Kidney epithelial cell (primary cell): ENCODE measurements at places on chromosomes 3 and 15.

DNA sequence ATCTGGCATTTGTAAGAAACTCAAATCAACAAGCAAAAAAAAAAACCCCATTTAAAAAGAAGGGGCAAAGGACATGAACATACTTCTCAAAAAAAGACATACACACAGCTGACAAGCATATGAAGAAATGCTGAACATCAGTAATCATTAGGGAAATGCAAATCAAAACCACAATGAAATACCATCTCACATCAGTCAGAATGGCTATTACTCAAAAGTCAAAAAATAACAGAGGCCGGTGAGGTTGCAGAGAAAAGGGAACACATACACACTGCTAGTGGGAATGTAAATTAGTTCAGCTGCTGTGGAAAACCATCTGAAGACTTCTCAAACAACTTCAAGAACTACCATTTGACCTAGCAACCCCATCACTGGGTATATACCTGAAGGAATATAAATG, 199.4 kb upstream of the THBS1 start:
- no peak for DNase-seq

- DNase-seq, result no peak
These were observed 25.5 kb upstream of the PRR23E start for GRCh38 chr3:127167315-127168043.

DNA sequence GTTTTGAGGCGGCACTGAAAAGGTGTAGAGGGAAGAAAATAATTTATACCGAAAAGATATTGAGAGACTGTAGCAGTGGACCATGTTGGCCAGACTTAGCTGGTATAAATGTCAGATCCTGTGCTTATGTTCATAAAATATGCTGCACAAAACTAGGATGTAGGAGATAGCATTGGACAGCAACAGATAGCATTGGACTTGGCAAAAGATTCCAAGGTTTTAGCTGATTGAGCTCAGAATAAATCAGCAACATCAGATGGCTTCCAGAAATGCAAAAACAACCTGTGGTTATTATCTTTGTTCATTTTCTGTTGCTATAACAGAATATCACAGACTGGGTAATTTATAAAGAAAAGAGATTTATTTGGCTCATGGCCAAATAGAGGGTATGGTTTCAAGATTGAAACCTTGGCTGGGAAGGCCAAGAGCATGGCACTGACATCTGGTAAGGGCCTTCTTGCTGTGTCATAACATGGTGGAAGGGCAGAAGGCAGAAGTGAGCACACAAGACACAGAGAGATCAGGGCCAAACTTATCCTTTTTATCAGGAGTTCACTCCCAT, 34.7 kb downstream of the SLC28A1 start:
- DNase-seq, result no peak

DNA sequence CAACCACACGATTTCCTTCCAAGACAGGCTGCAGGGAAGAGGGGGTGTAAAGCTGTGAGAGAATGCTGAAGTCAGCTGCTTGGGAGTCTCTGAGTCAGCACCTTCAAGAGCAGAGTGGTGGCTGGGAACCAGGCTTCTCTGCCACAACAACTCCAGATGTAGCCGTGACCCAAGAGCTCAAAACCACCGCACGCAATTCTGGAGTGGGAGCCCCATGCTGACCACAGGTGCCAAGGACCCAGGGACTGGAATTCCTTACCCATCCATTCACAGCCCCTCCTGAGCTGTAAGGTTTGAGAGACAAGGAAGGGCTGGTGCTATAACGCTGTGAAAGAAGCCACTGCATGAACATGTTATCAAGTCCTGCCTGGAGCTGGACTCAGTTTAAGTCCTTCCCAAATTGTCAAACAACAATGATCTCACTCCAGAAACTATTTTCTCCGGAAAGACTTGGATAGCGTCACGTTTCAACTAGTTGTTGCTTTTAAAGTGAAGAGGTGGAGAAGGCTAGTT, 61.4 kb downstream of the UMPS start:
- no peak for DNase-seq

DNA sequence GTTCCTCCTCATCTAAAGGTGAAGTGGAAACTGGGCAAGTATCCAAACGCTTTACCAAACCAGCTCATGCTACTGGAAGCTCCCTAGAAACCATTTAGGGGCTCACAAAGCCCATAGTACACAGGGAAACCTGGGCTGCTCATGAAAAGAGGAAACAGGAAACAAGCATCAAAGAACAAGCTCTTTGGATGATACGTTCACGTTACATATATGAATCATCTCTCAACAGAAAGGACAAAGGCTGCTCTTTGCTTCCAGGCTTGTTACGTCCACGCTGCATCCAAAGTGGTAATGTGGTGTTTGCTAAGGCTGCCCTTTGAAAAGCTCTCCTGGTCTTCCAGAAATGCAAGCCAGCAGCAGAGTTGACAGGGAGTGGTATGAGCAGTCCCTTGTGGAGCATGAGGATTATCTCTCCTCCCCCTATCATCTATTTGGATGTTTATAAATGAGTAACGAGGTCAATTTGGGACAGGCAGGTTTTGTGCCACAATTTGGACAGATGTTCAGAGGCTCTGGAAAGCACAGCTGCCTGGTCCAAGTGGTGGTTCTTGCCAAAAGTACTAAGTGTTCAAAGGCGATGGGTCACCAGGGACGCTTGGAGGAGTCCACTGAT, 98.0 kb upstream of the RORA start:
- no peak for DNase-seq

GRCh38 chr15:63941698-63942465, 104.4 kb downstream of the DAPK2 start:
- DNase-seq, result no peak

- no peak for DNase-seq
These were observed 34.8 kb downstream of the IGF1R start for GRCh38 chr15:98682992-98683701.

GRCh38 chr3:17412950-17413530, 329.4 kb downstream of the TBC1D5 start:
- peak; percentile 41 for DNase-seq

GRCh38 chr3:117286488-117286887, 576.9 kb downstream of the TUSC7 start:
- no peak for DNase-seq

DNA sequence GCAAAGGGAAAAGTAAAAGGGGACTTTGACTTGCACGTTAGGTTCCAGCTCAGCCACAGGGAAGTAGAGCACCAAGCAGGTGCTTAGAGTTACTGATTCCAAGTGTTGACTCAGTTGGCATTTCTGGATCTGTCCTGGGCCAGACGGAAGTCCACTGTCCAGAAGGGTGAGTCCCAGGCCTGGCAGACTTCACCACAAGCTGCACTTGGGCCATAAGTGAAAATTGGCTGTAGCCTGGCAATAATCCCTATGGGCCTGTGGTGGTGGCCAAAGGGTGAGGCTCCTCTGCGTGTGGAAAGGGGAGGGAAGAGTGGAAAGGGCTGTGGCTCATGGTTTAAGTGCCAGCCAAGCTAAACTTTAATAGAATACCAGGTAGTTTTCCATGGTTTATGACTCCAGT, 121.5 kb downstream of the DTWD1 start:
- no peak for DNase-seq

DNA sequence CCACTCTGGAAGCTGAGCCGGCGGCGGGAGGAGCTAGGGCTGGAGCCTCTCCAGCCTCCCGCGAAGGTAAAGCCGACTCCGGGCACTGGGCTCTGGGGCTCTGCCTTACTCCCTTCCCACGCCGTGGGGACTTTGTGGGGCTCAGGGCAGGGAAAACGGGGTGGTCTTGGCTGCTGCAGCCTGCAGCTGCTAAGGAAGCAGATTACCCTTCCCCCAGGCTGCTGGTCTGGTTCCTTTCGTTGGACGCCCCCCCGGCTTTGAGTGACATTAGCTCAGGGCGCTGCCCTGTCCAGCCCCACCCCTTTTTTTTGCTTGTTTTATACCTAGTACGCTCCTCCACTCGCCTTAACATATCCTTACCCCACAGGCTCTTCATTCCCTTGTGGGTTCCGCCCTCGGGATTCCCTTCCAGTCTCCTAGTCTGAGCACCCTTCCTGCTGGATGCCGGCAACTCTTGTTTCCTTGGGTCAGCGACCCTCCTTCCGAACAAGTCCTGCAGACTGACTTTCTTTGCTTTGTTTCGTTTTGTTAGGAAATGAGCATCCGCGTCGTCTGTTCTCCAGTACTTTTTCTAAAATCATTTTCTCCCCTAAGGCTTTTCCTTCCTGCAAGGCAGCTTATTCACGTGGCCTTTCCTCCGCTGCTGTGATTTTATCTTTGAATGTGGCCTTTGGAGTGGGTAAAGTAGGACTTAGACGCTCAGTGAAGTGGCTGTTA, 551 bp downstream of the DNAJC13 start:
- no peak for DNase-seq

GRCh38 chr3:100151024-100151707, 36.9 kb upstream of the FILIP1L start:
- DNase-seq, result no peak

DNA sequence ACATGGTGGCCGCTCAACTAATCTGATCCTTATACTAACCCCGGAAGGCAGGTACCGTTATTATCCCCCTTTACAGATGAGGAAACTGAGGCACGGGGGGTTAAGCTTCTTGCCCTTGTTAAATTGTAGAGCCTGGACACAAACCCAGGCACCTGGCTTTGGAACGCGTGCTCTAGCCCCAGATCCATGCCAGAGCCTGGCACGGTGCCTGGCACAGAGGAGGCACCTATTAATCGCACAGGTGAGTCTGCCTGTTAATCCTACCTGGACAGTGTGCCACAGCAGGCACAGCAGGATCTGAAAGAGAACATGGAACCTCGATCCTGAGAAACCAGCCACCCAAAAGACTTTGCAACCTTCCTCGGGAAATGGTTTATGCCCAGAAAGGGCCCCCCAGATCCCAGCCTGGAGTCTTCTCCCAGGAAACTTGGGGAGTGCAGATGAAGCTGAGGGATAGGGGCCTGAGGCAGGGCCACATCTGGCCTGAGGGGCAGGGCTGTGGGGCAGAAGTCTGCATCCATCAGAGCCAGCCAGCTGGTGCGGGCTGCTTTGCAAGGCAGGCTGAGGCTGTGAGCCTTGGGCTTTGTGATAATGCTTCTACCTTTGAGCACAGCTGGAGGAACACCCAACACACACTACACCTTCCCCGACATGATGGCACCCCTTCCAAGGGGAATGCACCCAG, 55.3 kb upstream of the SLC6A1 start:
- DNase-seq, result no peak

- no peak for DNase-seq
These were observed 26.8 kb downstream of the SERPINI1 start for GRCh38 chr3:167762296-167762695.

GRCh38 chr3:16893618-16894200, 9.0 kb downstream of the PLCL2 start:
- DNase-seq, result no peak

DNA sequence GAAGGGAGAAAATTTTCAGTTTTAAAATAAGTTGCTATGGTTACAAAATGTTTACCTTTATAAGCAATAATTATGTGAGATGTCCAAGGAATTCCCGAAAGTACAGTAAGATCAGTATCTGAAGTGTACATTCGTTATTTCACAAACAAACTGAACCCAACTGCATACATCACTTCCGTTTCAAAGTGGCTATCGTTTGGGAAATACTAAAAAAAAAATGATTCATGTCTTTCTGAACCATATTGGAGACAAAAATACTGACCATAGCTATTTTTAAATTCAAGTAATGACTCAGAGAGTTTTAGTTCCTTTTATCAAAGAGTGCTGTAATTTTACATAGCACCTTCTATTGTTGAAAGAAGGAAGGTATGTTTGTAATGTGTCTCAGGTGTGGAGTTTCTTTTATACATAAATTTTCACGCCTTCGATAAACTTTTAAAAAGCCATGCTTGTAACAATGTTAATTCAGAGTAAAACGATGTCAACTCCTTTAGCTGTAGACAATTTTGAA, 8.0 kb upstream of the ANKRD28 start:
- no peak for DNase-seq

DNA sequence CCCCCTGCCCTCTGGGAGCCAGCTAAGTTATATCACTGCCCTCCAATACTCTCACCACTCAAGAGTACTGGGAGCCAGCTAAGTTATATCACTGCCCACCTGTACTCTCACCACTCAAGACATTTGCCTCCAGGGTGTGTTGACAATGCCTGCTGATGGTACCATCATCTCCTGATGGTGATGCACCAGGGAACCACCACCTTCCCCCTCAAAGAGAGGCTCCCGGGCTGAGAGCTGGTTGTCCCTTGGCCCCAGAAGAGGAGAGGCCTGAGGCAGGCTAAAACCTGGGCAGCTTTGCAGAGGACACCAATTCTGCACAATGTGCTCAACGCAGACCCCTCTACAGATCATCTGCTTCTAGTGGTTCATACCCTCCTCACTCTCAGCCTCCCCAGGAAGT, 7.5 kb upstream of the HAPLN3 start:
- DNase-seq, result no peak

DNA sequence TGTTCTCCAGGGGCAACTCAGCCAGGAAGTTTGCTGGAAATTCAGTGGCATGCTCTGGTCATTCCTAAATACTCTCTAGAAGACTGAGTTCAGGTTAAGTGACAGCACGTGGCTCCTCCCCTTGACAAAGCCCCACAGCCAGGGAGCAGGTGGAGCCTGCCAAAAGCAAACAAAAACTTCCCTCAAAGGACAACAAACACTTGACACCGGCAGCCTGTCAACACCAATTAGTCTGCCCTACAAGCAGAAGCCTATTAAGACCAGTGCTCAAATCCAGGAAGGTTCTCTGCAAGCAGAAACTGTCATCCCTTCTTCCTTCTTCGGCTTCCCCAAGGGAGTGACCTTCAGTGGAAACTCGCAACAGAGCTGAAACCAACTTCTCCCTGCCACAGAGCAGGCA, 5.0 kb downstream of the MEX3B start:
- DNase-seq, result no peak

- DNase-seq, result no peak
These were observed 44.4 kb downstream of the STARD9 start for GRCh38 chr15:42619656-42620371.

DNA sequence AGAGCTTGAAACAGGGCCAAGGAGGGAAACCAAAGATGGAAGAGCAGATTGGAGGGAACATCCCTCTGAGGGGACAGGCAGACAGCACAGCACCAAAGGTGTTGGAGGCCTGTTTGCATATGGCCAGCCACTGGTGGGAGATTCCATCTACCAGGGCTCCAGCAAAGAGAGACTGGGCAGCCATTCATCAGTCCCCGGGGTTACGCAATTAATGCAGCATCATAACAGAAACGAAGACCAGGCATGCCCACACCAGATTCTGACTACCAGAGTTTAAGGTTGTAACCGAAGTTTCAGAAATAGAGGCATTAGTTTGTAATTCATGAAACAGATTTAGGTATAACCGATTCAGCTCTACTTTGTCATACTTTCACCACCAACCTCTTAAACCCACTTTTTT, 58.1 kb downstream of the COL8A1 start:
- DNase-seq, result no peak

DNA sequence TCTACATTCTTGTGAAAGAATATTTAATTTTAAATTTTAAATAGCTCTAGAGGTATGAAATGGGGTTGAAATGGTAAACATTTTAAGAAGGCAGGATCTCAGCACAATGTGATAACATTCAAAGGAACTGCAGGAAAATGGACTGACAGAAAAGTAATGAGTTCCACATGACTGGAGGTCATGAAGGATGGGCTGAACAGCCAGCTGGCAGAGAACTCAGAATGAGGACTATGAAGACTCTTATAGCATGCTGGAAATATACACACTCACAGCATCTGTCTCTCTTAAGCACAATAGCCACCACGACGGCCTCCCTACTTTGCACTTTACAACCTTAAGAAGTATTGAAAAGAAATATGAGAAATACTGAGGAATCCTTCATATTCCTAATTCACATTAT, 94.7 kb downstream of the TNIK start:
- DNase-seq, result no peak
